ENCODE measurements at places on chromosomes 4 and X.
A peak's percentile ranks its signal among the peaks of the same experiment; 100 is the strongest.

DNA sequence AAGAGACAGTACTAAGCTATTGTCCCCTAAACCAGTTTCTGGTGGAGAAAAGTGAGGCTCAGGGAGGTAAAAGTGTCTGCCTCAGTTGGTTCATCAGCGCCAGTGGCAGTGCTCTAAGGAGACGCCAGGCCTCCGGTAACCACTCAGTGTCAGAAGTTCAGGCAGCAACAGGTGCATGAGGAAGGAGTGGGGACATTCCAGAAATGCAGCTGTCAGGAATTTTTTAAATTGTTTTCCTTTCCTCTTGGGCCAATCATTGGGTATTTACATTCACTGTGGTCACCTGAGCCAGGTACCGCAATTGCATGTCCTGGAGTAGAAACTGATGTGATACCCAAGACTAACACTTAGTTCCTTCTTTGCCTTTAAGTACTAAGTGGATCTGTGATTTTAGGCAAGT is 40.2 kb upstream of the HS3ST1 start:
- DNase-seq = no peak

DNA sequence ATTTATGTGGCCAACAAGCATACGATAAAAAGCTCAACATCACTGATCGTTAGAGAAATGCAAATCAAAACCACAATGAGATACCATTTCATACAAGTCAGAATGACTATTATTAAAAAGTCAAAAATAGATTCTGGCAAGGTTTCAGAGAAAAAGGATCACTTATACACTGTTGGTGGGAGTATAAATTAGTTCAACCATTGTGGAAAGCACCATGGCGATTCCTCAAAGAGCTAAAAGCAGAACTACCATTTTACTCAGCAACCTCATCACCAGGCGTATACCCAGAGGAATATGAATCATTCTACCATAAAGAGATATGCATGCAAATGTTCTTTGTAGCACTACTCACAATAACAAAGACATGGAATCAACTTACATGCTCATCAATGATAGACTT is 478.7 kb upstream of the GALNTL6 start:
- DNase-seq = no peak

DNA sequence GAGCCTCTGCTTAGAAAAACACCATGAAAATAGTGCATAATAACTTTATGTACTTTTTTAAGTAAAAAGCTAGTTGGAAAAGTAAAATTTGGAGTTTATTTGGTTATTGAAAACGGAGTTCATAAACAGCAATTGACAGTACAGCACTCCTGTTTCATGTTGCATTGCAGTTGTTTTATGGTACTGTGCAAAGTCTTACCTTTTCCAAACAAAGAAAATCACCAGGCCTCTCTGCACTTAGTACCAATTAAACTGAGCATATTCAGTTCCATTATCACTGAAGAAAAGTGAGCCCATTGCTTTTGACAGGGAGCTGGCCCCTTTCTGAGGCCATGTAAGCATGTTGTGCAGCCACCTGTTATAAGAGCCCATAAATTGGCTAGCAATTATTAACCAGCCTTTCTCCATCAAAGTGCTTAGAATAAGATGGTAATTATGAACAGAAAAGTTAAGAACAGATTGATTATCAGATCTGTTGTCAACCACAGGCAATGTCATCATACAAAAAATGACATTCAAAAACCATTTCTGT is 376.6 kb upstream of the EMCN start:
- DNase-seq = no peak

DNA sequence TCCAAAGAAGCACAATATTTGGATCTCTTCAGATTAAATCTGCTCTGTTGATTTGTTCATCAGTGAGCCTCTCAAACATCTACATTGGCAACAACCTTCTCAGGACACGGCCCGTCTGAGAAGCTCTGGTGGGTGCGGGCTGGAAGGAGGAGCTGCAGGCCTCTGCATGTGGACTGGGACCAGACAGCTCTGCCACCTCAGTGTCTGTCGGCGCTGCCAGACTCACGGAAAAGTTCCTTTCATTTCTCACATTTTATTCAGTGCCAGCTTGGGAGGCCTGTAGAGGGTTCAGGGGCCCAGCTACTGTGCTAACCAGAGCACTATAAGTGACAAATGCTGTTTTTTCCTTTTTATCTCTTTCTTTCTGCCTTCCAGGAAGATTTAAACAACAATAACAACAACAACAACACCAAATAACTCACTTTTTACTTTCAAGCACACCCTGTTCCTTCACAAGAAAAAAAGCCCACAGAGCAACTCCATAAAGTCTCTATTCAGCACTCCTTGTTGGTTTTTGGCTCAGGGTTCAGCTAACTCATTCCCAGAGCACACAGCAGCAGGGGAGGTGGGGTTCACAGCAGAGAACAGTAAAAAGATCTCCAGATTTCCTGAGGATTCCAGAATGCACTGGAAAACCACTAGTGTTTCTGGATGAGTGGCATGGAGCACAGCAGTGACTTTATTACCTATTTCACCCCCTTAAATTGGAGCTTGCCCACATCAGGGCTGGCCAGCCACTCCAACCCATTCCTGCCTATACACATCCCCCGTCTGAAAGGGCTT is 23.2 kb upstream of the HOPX start:
- no peak for DNase-seq

- DNase-seq = no peak
Observed at GRCh38 chrX:43522582-43522981, 133.5 kb upstream of the MAOA start.

GRCh38 chrX:107154787-107155620 is 36.4 kb upstream of the RBM41 start:
- DNase-seq = no peak

GRCh38 chr4:121330180-121330665 is 50.6 kb downstream of the QRFPR start:
- DNase-seq = no peak

- DNase-seq = no peak
Observed at GRCh38 chr4:152885185-152885584, 50.9 kb upstream of the FHDC1 start.

GRCh38 chr4:1874201-1874600 is 3.0 kb downstream of the NSD2 start:
- DNase-seq = no peak

DNA sequence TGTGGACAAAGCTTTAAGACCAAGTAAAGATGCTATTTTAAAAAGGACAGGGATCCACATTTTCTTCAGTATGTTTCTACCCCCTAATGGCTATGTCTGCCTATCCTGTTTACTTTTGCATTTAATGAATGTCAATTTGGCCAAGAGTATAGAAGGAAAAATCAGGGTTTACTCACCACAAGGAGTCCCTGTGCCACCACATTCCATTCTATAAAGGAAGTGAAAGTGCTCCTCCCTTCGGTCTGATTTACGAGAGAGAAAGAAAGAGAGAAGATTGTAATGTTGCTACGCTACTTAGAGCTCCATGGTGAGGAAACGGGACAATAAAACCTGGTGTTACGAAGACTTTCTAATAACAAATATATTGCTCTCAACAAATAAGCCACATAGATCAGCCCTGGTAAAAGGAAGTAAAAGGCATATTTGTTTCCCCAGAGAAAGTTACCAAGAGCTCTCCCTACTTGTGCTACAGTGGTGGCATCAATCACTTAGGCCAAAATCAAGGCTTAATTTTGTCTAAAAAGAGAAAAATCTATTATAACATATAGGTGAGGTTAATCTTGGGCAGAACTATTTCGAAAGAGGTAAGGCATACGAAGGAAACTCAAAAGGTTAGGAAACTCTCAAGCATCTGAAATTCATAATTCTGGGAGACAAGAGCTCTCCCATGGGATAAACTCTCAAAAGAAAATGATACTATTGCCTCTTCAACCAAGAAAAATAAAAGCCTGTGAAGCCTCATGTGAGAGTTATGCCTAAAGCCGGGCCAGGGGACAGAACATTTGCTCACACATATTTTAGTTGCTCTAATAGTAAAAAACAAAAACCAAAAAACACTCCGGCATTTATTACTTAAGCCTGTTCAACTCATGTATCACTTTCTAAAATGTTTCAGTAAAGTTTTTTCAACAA is 29.5 kb downstream of the TAPT1 start:
- DNase-seq = peak; percentile 25

GRCh38 chr4:6705646-6706045 is 4.0 kb downstream of the MRFAP1L1 start:
- no peak for DNase-seq

- no peak for DNase-seq
Observed at GRCh38 chrX:106706466-106706865, 20.0 kb upstream of the RNF128 start.

DNA sequence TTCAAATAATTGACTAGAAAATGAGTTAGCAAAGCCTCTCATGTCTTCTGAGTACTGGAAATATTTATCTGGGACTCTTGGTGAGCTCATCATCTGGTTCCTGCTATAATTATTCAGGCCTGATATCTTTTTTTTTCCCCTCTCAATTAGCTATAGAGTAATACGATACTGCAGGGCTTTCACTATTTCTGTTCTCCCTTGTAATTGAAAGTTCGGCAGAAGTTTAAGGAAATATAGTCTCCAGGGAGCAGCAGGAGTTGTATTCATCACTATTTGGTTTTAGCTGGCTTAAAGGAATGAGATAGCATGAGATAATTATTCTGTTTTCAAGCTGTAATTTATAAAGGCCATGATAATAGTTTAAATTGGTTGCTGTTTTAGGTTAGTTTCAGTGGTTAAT is 378.6 kb upstream of the EPHA5 start:
- no peak for DNase-seq

GRCh38 chrX:9832811-9833210 is 46.6 kb downstream of the SHROOM2 start:
- DNase-seq = no peak

DNA sequence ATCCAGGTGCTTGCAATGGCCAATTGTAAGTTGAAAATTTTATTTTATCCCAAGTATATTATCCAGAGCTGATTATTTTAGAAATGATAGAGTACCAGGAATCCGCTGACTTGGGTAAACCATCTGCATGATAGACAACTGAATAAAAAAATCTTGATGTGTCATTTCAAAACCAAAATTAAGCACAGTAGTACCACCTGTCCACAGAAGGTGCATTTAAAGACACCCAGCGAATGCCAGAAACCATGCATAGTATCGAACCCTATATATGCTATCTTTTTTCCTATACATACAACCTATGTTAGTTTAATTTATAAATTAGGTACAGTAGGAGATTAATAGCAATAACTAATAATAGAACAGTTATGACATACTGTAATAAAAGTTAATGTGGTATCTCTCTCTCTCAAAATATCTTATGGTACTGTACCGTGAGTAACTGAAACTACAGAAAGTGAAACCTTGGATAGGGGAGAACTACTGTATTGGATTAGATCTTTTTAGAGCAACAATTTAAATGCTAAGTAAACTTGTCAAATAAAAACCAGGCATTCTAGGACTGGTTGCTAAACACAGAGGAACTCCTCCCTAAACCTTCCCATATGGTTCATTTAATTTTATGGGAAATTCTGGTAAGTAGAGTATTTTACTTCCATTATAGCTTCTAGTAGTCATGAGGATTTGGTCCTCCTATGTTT is 6.2 kb downstream of the NEIL3 start:
- no peak for DNase-seq

GRCh38 chr4:46931981-46932380 is 22.9 kb upstream of the COX7B2 start:
- peak; percentile 15 for DNase-seq

DNA sequence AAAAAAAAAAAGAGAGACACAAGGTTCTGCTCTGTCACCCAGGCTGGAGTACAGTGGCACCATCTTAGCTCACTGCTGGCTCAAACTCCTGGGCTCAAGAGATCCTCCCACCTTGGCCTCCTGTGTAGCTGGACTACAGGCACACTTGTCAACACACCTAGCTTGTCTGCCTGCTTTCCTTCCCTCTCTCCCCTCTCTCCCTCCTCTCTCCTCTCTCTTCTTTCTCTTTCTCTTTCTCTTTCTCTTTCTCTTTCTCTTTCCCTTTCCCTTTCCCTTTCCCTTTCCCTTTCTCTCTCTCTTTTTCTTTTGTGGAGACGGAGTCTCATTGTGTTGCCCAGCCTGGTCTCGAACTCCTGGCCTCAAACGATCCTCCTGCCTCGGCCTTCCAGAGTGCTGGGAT is 132.1 kb downstream of the DIPK2B start:
- no peak for DNase-seq

- no peak for DNase-seq
Observed at GRCh38 chr4:8862800-8863685, 8.6 kb downstream of the HMX1 start.

DNA sequence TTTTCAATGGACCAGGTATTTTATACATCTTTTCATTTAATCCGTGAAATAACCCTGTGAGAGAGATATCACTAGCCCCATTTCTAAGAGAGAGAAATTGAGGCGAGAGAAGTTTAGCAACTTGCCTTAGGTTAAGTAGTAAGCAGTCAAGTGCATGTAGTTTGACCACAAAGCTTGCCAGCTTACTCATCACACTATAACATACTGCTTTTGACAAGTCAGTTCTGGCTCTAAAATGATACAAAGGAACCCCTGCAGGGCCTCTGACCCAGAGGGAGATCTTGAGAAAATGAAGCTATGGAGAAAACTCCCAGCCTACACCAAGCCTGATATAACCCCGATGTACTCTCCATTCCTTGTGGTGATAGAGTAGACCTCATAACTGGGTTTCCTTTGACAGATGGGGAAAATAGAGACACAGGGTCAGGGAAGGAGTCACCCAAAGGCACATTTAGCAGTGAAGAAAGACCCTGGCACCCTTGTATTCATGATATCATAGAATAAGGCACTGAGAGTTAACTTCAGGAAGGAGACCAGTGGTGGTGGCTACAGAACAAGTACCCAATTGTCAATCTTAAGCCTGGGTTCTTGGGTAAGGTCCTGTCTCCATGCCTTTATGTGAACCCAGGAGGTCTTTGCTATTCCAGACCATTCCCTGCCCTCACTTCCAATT is 60.2 kb upstream of the MSN start:
- DNase-seq = no peak

GRCh38 chrX:1531096-1531890 is 5.7 kb downstream of the P2RY8 start:
- DNase-seq = no peak

DNA sequence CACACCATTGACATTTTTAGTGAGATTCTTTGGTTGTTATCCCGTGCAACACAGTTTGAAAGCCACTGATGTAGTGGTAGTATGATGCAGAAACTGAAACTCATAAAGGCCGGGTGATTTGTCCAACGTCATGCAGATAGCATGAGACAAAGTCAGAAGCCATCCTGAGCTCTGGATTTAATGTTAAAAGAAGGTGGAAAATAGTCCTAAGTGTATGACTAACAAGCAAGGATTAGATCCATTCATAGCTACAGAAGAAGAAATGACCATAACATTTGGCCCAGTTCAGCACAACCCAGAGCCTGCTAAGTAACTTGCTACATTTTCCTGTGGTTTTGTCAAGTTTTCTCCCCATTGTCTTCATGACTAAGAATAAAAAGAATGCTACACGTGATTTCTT is 142.4 kb downstream of the AMELX start:
- DNase-seq = no peak

DNA sequence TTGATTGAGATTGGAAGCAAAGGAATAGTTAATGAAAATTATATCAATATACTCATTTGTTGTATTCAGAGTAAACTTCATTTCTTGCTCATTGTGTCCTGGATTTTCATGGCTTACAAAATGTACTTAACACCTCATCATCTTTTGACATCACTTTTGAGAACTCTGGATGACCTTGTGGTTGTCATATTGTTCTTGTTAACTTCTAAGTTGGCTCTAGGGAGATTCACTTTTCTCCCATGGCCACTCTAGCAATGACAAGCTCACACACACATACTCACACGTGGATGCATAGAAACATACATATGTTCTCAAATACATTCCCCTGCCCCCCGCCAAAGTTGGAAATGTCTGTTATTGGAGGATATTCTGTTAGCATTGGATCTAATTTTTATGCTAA is 15.3 kb downstream of the PHEX start:
- no peak for DNase-seq
